ENCODE measurements at places on chromosomes 16 and 17.
A peak's percentile ranks its signal among the peaks of the same experiment; 100 is the strongest.

DNA sequence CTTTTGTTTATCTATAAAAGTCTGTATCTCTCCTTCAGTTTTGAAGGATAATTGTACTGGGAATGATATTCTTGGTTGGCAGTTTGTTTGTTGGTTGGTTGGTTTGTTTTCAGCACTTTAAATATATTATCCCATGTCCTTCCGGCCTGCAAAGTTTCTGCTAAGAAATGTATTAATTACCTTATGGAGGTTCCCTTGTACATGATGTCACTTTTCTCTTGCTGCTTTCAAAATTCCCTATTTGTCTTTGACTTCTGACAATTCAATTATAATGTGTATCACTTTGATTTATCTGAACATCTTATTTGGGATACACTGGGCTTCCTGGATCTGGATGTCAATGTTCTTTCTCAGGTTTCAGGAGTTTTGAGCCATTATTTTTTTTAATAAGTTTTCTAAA, 4.1 kb upstream of the KRT34 start:
- no peak for DNase-seq

- peak; percentile 32 for DNase-seq
These were observed 243.2 kb upstream of the GSE1 start for GRCh38 chr16:85369741-85370528.

DNA sequence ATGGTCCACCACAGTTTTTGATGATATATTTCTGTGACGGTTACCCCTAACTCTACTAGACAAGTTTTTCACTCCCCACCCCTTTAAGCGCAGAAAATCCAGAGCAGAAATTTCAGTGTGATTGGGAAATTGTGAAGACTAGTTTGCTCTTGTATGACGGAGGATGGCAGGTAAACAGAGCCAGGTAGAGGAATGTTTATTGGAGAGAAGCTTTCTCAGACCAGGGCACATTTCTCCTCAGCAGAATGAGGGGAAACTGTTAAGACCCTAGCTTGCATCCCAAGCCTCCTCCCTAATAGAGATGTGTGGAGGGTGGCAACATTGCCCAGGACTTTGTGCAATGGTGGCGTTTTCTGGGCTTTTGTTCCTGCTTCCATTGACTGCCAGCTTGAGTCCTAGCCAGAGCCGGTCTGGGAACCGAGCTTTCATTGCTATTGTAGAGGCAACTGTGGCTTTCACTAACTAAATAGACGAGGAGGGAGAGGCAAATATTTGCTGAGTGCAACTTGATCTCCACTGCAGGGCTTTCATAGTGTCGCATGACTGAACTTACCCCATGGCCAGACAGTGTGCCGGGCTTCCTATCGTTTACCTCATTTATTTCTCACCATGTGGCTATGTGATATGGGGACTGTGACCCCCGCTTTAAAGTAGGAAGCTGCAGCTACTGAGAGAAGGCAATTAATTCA, 159.6 kb upstream of the MPHOSPH6 start:
- DNase-seq = no peak

DNA sequence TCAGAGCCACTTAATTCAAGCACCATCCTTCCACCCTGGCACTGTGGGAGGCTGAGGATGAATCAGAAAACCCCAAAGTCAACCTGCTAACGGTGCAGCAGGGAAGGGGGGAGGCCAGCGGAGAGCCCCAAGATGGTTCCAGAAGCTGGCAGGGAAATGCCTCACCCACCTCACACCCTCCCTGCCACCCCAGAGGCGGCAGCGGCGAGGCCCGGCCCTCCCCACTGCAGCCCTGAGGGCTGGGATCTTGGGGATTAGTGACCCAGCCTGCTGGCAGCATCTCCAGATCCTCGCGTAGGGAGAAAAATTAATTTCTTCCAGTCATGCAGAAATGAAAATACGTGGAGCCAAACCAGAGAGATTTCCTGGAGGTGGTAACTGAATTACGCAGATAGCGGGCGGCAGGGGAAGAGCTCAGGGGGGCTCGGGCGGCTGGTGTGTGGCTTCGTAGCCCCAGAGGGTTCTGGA, 38.2 kb downstream of the CBFA2T3 start:
- DNase-seq = no peak

DNA sequence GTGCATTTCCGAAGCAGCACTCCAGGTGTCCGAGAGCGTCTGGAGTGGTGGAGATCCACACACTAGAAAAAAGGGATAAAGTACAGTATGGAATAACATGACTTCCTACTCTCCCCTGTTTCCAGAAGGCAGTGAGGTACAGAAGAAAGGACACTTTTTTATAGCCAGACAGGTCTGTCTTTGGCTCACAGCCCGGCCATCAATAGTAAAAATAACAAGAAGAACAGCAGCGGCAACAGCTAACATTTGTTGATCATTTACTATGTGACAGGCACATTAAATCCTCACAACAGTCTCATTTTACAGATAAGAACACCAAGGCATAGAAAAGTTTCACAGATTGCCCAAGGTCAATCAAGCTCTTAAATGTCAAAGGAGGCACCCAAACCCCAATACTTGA, 16.2 kb downstream of the DYNLRB2 start:
- no peak for DNase-seq

GRCh38 chr16:49635591-49636581, 220.0 kb downstream of the ZNF423 start:
- no peak for DNase-seq

- DNase-seq = peak; percentile 67
These were observed 9.8 kb downstream of the TMEM208 start for GRCh38 chr16:67236563-67237395.

- DNase-seq = peak; percentile 84
These were observed 27.1 kb upstream of the SNN start for GRCh38 chr16:11640987-11641817.

GRCh38 chr16:67860589-67861398, 12.1 kb upstream of the EDC4 start:
- DNase-seq = peak; percentile 85

DNA sequence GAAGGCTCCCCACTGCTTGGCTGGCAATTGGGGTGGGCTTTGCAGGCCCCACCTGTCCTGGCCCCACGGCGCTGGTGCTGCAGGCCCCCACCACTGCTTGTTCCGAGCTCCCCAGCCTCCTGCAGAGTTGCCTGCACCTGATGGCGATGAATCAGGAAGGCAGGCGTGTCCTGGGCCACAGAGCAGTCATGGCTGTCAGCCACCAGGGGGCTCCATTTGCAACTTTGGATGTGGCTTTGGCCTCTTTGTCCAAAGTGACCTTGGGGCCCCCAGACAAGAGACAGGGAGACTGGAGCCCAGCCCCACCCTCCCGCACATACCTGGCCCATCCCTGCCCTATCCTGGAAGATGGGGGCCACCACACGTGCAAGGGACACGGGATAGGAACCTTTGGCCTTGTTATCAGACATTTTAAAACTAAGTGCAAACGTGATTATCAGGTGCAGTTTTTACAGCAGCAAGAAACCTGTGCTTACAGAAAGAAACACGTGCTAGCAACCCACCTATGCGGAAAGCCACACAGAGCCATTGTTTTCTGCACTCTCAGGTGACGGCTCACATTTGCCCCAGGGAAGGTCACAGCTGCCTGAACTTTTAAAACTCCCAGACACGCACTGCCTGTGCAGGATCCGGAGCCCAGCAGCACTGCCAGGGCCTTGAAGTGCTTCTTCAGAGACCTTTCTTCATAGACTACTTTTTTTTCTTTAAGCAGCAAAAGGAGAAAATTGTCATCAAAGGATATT, at the start of gene DNASE1:
TSS of gene DNASE1 (plus strand) at position 443 of the 743 bp plus-strand sequence. CDS start 683 bp downstream, outside the sequence.
- DNase-seq = peak; percentile 68

- DNase-seq = no peak
These were observed 91.8 kb downstream of the TMEM132E start for GRCh38 chr17:34671191-34671590.

DNA sequence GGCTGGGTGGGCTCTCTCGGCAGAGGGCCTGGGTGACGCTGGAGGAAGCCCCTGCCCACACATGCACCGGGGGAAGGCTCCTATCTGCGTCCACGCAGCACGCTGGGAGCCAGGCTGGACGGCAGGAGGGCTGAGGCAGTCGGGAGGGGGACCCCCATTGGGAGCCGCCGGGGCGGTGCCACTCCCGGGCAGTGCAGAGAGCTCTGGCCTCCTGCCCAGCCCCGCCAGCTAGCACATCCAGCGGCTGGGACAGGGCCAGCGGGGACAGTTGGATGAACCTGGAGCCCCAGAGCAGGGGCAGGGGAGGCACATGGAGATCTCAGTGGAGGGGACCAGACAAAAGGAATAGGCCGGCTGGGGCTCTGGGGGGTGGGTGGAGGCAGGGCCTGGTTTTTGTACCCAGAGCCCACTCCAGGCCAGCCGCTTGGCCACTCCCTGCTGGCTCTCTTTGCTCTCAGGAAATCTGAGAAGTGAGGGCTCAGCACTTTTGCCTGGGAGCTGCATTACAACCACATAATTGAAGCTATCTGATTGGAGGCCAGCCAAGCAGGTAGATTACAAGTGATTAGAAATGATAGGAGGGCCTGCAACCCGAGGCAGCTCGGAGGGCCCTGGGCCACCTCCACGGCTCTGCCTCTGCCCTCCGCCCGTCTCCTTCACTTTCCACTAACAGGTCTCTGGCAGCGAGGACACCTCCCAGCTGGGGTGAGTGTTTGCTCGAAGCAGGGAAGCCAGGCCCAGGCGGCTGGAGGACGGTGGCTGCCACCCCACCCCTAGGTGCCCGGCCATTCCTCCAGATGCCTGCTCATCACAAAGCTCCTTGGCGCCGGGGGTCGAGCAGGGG, 40.1 kb downstream of the ENGASE start:
- DNase-seq = no peak

GRCh38 chr17:82350182-82351030, 8.6 kb upstream of the TEX19 start:
- no peak for DNase-seq

DNA sequence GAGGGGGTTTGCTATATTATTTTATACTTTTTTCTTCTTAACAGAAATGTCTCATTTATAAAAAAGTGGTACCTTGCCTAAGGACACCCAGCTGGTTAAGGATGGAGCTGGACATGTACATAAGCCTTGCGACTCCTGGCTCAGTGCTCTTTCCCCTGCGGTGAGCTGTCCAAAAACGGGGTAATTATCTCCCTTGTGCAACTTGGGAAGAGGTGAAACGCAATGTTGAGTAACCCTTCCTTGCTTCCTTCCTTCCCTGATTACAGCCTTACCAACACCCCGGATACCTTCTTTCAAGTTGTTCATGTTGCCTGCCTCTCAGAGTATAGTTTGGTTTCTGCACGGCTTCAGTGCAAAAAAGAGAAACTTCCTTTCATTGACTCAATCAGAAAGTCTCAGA, 94.1 kb upstream of the XYLT1 start:
- DNase-seq = no peak

GRCh38 chr16:893360-893759, 77.4 kb downstream of the LMF1 start:
- no peak for DNase-seq

DNA sequence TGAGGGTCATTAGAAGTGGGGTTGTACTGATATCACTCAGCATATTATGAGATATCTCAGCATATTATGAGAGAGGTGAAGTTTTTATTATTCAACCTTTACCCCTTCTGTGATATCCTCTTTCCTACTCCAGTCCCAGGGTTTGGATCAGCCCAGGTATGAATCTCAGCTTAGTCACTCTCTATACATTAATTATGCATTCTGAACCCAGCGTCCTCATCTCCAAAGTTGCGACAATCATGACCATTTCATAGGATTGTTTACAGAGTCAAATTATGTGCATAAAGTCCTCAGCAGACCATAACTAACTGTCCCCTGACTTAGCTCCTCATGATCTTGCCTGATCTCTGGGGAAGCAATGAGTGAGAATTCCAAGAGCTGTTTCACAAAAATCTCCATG, 20.5 kb upstream of the BLMH start:
- no peak for DNase-seq
